Glomerular endothelial cell (primary cell): ENCODE measurements at places on chromosomes 16 and 17. TPM values are rescaled to one million over a fixed set of nuclear protein-coding genes. Genes with fewer than 3 reads are reported as not detected.

The TAT gene
- total RNA-seq: not detected in 2 replicates

The CWC25 gene
- total RNA-seq: 15.8 and 16.2 TPM in 2 replicates

The MFSD6L gene
- 0.12 TPM in 1 of 2 replicates, not detected in the other for total RNA-seq

The CARD14 gene
- total RNA-seq: 0.12 TPM in 1 of 2 replicates, not detected in the other

The SLC47A2 gene
- total RNA-seq: not detected in 2 replicates

The ODF4 gene
- total RNA-seq: not detected in 2 replicates

The GJD3 gene
- total RNA-seq: 1.1 and 3.6 TPM in 2 replicates

The CCL1 gene
- not detected in 2 replicates for total RNA-seq

The PERCC1 gene
- not detected in 2 replicates for total RNA-seq

The ATAD5 gene
- 3.1 and 3.7 TPM in 2 replicates for total RNA-seq

The KCNH6 gene
- total RNA-seq: not detected in 2 replicates

The PRRT2 gene
- 0.41 and 0.44 TPM in 2 replicates for total RNA-seq

The SCNN1G gene
- not detected in 2 replicates for total RNA-seq

The ETV4 gene
- 14.2 and 22.4 TPM in 2 replicates for total RNA-seq

The ADORA2B gene
- total RNA-seq: 10.7 and 17.0 TPM in 2 replicates

The NOTUM gene
- total RNA-seq: 0.78 TPM in 1 of 2 replicates, not detected in the other

The CD300LF gene
- not detected in 2 replicates for total RNA-seq

The HASPIN gene
- total RNA-seq: 3.2 and 6.3 TPM in 2 replicates

The RAMP2 gene
- 6.3 and 23.7 TPM in 2 replicates for total RNA-seq

The PDIA2 gene
- 0.23 TPM in 1 of 2 replicates, not detected in the other for total RNA-seq

The PYY gene
- 0.64 TPM in 1 of 2 replicates, not detected in the other for total RNA-seq

The CNGB1 gene
- total RNA-seq: not detected in 2 replicates

The GPT2 gene
- 8.3 and 11.0 TPM in 2 replicates for total RNA-seq

The MMP2 gene
- total RNA-seq: 124 and 246 TPM in 2 replicates

The CES4A gene
- total RNA-seq: 0.53 and 2.6 TPM in 2 replicates

The GPR179 gene
- total RNA-seq: not detected in 2 replicates

The TNFRSF13B gene
- total RNA-seq: not detected in 2 replicates

The ST6GALNAC2 gene
- total RNA-seq: 1.8 and 3.3 TPM in 2 replicates

The ITGB4 gene
- 0.76 and 4.8 TPM in 2 replicates for total RNA-seq

The SHBG gene
- total RNA-seq: 0.58 TPM in 1 of 2 replicates, not detected in the other

The LGALS9B gene
- not detected in 2 replicates for total RNA-seq

The USP43 gene
- 0.35 and 1.6 TPM in 2 replicates for total RNA-seq

The TEKT1 gene
- not detected in 2 replicates for total RNA-seq

The MT4 gene
- total RNA-seq: not detected in 2 replicates

The ZNF768 gene
- total RNA-seq: 31.9 and 36.2 TPM in 2 replicates

The C1QL1 gene
- 0.47 TPM in 1 of 2 replicates, not detected in the other for total RNA-seq

The C16orf96 gene
- total RNA-seq: not detected in 2 replicates

The KCNH4 gene
- total RNA-seq: 0.05 and 0.70 TPM in 2 replicates

The SPATA22 gene
- not detected in 2 replicates for total RNA-seq

The MAFG gene
- total RNA-seq: 20.4 and 34.4 TPM in 2 replicates

The KRT9 gene
- not detected in 2 replicates for total RNA-seq

The PSME3IP1 gene
- 52.3 and 59.0 TPM in 2 replicates for total RNA-seq
